Stimulated activated naive B cell treated with anti-CD40 and anti-IgM and Interleukin-4, amounts not matched to agents 10 μg/mL and 1 μg/mL and 100 μg/mL, for 72 hours (primary cell): ENCODE measurements at places on chromosomes 2 and 18.

GRCh38 chr2:241745276-241745675 is 10.8 kb downstream of the D2HGDH start:
- DNase-seq, result no peak

DNA sequence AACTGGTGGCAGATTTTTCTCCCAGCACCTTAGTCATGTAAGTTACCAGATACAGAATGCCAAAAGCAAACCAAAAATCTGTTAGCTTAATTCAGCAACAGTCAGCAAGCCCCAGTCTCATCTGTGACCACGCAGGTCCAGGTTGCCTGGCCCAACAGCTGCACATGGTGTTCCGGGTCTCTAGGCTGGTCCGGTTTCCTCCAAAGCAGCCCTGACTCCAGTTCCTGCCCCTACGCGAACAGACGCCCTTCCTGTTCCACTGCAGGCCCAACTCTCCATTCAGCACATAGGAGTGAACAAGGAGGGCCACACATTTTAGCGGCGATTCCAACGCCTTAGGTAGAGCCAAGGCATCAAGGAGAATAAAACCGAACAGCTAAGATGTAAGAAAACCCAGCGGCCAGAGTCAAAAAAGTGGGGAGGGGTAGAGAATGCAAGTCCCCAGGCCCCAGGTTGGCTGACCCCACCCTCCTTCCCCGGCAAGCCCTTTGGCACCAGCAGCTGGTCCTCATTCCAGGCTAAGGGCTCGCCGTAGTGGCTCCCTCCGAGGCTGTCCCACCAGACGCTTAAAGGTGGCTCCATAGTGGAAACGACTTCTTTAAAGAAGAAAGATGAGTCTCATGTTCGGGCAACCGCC is 1.5 kb downstream of the STK25 start:
- no peak for DNase-seq

DNA sequence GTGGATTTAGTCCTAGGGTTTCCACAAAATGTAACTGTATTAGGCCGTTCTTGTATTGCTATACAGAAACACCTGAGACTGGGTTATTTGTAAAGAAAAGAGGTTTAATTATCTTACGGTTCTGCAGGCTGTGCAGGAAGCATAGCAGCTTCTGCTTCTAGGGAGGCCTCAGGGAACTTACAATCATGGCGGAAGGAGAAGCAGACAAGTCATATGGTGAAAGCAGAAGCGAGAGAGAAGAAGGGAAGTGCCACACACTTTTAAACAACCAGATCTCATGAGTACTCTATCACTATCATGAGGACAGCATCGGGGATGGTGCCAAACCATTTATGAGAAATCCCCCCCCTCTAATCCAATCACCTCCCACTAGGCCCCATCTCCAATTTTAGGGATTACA is 9.5 kb upstream of the CCDC68 start:
- no peak for DNase-seq

- no peak for DNase-seq
Measured at GRCh38 chr18:34358923-34359322, 134.2 kb upstream of the NOL4 start.

- no peak for DNase-seq
Measured at GRCh38 chr2:227414846-227415245, 27.1 kb upstream of the SCYGR1 start.

DNA sequence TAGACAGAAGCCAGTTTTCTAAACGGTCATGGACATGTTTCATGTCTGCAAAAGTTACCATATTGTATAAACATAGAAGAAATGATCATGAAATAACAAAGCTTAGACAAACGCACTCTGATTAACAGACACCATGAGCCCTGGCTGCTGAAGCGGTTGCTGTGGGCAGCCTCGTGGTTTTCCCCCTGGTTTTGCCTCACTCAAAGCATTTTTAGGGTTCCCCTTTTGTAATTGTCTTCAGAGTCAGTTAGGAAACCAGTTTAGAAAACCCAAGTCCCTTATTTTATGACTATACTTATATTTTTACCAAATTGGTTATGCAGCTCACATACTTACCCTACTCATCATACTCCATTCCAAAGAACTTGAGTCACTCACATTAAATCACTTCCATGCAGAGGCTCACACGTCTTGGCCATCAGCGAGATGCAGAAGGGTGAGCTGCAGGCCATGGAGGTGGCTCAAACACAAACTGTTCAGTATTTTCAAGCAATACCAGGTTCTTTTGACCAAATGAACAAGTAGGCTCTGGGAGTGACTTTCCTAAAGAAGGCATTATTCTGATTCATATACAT is 105.6 kb upstream of the SALL3 start:
- no peak for DNase-seq

DNA sequence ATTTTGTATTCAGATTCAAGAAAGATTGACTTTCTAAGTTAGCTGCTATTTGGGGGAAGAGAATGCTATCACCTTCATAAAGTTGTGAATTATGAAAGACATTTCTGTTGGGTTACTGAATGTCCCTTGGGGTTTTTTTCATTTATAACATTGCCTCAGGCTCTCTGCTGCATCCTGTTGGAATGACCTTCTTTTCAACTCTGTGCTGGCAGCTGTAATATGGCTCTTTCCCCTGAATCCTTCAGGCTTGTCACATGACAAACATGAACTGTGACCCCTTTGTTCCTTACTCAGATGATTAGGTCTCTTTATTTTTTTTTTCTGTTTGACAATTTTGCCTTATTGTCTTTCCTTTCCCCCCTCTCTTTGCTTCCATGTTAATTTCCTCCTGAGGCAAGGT is 159.8 kb downstream of the TAF4B start:
- no peak for DNase-seq

DNA sequence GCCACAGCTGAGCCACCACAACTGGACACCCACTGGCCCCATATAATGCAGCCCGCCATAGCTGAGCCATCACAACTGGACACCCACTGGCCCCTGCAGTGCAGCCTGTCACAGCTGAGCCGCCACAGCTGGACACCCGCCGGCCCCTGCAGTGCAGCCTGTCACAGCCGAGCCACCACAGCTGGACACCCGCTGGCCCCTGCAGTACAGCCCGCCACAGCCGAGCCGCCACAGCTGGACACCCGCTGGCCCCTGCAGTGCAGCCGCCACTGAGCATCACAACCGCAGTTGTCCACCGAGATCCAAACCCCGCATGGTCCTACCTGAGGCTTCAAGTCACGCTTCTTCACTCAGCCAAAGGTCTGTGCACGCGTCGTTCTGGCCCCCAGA is 134.2 kb downstream of the PXDN start:
- DNase-seq, result no peak
